ENCODE measurements at places on chromosomes 11 and 22.
A peak's percentile ranks its signal among the peaks of the same experiment; 100 is the strongest.

DNA sequence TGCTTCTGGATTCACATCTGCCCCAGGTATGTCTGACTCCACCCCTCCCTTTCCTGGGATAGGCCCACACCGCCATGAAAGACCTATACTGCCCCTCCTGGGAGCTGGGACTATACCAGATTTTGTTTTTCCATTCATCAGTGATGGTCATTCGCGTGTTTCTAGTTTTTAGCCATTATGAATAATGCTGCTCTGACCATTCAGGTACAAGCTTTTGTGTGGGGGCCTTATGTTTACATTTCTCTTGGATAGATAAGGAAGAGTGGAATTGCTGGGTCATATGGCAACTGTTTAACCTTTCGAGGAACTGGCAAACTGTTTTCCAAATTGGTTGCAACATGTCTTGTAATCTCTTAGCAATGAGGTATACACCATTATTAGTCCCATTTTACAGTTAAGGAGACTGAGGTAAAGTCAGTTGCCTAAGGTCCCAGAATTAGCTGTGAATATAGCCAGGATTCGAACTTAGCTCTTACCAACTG lies 1.2 kb upstream of the TBC1D10A start:
- no peak for DNase-seq

GRCh38 chr22:37751449-37752188 lies 54.8 kb downstream of the TRIOBP start:
- no peak for DNase-seq

DNA sequence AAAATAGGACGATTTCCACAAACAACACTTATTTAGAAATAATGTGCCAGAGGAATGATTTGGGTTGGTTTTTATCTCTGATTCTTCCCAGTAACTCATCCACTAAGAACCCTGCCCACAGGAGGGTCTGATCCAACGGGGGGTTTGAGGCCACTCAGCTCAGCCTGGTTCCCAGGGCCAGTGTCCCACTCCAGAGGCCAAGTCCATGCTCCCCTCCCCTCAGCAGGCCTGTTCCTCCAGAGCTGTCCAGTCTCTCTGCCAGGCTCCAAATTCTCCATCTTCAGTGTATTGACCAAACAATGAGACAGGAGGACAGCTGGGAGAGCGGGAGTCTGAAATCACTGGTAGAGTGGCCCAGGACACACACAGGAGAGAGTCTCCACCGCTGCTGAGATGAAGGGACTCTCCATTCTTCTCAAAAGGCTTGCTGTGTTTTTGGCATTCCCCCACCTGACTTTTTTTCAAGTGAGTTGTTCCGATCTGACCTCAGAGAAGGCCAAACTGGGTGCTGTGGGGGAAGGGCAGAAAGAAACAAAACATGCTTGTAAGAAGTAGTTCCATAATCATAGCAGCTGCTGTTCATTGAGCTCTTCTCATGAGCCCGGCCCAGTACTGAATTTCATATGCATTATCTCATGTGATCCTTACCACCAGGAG lies 17.6 kb upstream of the SCN2B start:
- no peak for DNase-seq

DNA sequence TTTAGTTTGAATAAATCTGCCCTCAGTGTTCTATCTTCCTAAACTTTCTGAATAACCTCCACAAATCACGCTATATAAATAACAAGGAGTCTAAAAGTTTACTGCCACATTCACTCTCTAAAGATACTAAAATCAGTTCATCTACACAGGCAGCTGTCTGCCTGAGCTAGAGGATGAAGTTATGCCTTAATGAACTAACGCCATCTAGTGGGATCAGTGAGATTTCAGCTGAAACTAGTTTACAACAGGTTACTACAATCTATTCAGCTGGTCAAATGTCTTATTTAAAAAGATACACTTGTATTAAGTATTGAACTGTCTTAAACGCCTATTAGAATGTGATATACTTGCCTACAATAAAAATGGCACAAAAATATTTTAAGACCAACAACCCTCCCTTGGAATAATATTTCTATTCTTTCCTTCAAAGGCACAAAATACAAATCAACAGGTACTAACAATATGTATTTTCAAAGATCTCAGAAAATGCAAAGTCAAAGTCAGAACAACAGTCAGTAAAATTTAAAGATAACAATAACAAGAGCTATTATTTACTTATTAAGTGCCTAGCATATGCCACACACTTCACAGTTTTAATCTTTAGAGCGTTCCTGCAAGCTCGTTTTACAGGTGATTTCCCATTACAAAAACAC lies 84.1 kb downstream of the LARGE2 start:
- peak; percentile 68 for DNase-seq

- no peak for DNase-seq
Observed at GRCh38 chr11:76075716-76076115, 130.6 kb downstream of the WNT11 start.

DNA sequence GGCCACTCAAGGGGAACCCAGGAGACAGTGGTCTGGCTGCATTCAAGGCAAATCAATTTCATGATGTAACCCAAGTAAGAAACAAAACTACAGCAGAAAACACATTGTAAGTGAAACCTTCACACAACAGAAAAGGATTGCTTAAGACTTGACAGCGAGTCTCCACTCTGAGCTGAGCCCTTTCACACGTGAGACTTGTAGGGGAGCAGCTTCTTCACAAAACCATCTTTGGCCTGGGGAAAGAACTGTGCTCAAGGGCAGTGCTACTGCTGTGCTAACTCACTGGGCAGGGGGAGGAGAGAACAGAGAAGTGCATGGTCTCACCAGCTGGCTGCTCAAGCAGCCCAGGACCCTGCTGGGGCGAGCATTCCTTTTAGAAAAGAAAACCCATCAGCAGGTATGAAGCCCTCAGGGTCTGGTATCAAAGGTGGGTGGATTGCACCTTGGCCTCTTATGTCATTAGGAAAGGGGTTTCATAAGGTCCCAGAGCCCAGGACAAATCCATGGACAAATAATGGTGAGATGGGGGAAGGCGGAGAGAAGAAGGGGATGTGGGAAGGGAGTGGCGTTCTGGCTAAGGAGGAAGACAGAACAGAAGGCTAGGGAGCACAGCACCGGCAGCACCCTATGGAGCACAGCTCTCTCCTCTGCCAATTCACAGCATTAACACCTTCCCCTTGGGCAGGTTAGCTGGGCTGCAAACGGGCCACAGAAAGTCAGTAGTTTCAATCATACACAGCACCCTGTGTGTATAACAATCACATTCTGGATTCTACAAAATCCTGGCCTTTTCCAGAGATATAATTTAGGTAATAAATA lies 20.6 kb upstream of the RAPSN start:
- DNase-seq: no peak

GRCh38 chr11:95832763-95833162 lies 42.5 kb downstream of the CEP57 start:
- no peak for DNase-seq

DNA sequence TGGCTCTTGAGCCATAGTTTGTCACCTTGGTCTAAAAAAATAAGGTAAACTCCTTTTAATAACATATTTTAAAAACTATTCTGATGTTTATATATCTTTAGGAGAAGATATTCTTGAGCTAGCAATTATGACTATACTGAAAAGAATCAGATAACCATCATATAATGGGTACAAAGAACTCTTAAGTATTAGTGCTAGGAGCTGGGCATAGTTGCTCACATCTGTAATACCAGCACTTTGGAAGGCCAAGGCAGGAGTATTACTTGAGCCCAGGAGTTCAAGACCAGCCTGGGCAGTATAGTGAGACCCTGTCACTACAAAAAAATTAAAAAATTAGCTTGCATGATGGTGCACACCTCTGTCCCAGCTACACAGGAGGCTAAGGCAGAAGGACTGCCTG lies 54.0 kb upstream of the B3GNT6 start:
- DNase-seq: no peak

DNA sequence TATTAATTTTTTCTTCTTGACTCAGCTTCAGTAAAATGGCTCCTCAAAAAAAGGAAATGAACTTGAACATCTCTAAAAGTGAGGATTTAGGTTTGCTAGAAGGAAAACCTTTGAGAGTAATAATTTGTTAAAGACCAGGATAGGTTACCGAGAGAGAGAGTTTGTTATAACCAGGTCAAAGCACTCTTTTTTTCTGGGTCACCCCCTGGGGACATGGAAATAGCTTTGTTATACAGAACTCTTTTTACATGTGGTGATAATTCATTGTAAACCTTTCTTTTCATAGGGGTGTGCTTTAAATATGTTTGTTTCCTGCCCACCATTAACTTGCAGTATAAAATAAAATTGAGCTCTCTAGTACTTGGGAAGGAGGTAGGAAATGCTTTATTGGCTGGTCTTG lies 47.7 kb downstream of the DNAJC24 start:
- no peak for DNase-seq

GRCh38 chr11:36306888-36307287 lies 10.8 kb downstream of the PRR5L start:
- peak; percentile 17 for DNase-seq

DNA sequence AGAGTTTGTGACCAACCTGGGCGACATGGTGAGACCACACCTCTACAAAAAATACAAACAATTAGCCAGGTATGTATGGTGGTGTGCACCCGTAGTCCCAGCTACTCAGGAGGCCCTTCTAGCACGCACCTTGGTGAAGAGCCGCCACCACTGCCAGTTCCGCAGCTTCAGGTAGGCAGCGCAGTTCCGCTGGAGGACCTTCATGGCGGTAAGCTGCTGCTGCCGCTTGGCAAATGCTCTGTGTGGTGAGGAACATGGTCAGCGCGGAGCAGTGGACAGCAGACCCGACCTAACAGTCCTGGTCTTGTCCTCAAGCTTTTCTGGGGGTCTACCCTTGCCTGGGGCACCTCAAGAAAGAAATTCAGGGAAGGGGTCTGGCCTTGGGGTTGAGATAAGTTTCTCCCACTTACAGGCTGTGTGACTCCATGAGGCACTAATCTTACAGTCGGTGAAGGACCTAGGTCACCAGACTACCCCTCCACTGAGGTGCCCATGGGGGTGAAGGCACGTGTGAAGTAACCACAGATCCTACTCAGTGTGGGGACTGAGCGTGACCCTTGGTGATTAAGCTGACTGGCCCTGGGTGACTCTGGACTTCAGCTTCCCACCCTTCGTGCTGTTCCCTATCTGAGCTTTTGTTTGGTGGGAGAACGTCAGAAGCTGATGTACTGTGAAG lies 49.6 kb downstream of the APOL1 start:
- DNase-seq: no peak

DNA sequence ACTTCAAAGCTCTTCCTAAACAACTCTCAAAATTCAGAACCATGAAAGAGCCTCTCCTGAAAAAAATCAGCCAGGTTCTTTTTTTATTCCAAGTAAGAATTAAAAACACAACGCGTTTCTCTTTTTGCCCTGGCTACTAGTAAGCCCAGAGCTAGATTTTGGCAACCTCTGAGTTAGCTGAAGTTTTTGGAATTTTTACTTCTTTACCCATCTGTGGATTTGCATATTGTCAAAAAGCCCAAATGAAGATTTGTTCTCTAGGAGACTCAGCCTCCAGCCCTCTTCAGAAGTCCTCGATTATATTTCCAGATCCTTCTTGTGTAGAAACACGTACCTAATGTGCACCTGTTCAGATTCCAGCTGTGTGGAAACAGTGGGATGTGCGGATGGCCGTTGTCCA lies 517.9 kb downstream of the TBC1D22A start:
- no peak for DNase-seq

GRCh38 chr22:37079668-37080171 lies 28.2 kb downstream of the KCTD17 start:
- DNase-seq: peak; percentile 88

- no peak for DNase-seq
Observed at GRCh38 chr22:41656556-41656955, 32.1 kb downstream of the SNU13 start.

- no peak for DNase-seq
Observed at GRCh38 chr22:49119551-49119952, 708.1 kb downstream of the BRD1 start.

DNA sequence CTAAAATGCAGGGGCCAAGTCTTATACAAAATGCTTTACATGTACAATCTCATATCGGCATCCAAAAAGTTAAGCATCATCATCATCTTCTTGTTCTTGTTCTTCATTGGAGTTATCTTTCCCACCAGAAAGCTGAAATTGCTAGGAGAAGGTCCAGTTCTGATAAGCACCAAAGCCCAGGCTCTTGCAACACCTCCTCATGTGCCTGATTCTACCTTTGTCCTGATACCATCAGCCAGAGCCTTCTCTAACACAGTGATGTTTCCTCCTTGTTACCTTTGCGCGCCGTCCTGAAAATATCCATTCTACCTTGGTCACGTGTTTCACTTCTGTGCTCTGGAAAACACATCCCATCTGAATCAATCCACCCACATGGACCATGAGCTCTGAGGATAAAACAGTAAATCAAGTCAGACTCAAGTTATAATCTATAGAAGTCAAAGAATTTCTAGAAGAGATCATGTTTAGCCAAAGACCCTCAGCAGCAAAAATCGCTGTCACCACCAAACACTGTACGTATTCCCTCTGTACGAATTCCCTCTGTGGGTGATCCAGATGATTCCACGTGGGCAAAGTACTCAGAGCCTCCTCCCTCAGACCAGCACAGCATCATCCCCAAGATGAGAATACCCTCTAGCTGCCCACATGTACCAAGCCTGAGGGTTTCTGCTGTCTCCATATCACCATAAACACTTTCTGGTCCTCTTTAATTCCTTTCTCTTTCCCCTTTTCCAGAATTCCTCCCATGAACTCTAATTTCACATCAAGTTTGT lies 19.0 kb downstream of the JAML start:
- no peak for DNase-seq

GRCh38 chr11:36053862-36054261 lies 110.0 kb downstream of the LDLRAD3 start:
- no peak for DNase-seq

DNA sequence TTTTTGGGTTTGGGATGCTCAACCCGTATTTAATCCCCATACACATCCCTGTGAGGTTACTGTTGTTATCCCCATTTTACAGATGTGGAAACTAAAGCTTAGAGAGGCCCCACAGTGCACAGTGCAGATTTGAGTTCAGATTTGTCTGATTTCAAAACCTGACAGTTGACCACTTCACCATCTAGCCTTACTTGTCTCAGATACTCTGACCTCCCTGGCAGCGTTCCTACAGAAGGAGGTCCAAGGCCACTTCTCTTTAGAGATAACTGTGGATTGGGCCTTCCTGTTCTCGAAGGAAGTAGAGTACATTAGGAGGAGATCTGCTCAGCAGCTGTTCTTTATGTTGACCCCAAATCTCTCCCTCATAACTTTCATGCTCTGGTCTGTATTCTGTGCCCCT lies 46.7 kb upstream of the CTTN start:
- DNase-seq: no peak

- no peak for DNase-seq
Observed at GRCh38 chr22:21818487-21819182, 48.8 kb downstream of the MAPK1 start.

DNA sequence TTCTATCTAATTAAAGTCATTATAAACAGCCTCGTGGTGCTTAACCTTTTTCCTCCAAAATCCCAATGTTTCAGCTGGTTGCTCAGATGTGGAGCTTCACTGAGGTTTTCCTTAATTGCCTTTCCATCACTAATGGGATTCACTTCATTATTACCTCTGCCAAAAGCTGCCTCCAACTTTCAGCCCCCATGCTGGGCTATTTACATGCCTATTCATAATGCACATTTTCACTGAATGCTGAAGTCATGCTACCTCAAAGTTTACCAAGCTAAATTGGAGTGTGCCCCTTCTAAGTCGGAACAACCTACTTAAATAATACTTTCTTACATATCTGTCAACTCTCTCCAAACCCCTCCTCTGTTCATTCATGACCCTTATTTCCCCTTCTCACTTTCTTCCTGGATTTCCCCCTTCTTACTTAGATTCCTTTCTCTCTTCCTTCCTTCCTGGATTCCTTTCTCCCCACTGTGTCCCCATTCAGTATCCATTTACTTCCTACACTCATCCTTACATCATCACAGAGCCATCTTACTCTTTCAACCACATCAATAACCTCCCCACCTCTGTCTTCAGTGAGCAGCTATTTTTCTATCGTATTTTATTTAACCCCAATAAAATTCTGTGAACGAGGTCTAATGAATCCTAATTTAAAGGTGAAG lies 887.3 kb upstream of the TENM4 start:
- DNase-seq: no peak
